ENCODE measurements at places on chromosomes 6 and 20.

GRCh38 chr6:36033935-36034334 lies 6.3 kb downstream of the MAPK14 start:
- DNase-seq, result no peak

- no peak for DNase-seq
Measured at GRCh38 chr6:82924799-82925535, 140.7 kb downstream of the UBE3D start.

GRCh38 chr6:108268845-108269244 lies 8.0 kb upstream of the SNX3 start:
- no peak for DNase-seq

DNA sequence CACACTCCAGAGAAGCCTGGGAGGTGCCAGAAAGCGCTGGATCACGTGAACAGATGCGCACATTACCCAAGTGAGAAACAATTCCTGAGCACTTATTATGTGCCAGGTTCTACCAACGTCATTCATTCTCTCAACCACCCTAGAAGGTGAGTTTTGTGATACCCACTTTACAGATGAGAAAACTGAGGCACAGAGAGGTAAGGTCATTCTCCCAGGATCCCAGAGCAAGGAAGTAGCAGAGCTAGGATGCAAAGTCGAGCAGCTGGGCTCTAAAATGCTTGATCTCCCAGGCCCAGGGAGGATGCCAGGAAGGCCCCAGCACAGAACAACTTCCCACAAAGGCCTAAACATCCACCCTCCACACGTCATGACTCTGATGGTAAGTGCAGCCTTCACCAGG lies 85.6 kb downstream of the PREX1 start:
- no peak for DNase-seq

DNA sequence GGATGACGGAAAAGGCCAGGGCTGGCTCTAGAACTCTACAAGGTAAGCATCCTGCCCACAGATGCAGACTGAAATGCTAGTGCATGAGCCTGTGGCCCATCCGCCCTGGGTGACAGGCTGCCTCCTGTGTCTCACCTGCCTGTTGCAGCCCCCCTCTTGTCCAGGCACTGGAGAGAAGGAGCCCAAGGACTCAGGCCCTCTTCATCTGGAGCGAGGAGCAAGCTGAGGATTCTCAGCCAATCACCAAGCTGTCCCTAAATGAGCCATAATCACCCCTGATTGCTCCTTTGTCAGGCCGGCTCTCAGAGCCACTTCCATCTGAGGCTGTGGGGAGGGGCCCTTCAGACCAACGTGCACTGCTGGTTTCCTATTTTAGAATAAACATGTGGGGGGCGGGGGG lies 10.0 kb upstream of the SLC32A1 start:
- DNase-seq, result no peak
